ENCODE measurements at places on chromosomes 16 and 17. TPM values are rescaled to one million over a fixed set of nuclear protein-coding genes. Genes with fewer than 3 reads are reported as not detected.

- peak; percentile 77 for DNase-seq
Observed at GRCh38 chr17:44354582-44355561, 8.8 kb downstream of the FAM171A2 start.

DNA sequence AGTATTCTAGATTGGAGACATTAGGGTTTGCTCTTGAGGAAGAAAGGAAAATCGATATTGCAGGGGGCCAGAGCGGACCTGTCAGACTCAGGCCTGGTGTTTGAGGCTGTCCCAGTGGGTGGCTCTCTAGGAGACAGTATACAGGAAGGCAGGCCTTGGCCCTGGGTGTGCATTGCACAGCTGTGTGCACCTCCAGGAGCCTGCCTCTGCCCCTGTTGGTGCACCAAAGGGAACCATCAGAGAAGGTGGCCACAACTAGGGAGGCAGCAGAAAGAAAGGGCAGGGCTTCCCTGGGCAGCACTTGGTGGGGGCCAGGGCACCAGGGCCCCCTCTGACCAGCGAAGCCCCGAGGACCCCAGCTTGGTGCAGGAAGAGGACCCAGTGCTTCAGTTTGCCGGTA lies 188.0 kb downstream of the NTN1 start:
- no peak for DNase-seq

- DNase-seq = no peak
Observed at GRCh38 chr16:5349670-5350517, 252.3 kb upstream of the EEF2KMT start.

DNA sequence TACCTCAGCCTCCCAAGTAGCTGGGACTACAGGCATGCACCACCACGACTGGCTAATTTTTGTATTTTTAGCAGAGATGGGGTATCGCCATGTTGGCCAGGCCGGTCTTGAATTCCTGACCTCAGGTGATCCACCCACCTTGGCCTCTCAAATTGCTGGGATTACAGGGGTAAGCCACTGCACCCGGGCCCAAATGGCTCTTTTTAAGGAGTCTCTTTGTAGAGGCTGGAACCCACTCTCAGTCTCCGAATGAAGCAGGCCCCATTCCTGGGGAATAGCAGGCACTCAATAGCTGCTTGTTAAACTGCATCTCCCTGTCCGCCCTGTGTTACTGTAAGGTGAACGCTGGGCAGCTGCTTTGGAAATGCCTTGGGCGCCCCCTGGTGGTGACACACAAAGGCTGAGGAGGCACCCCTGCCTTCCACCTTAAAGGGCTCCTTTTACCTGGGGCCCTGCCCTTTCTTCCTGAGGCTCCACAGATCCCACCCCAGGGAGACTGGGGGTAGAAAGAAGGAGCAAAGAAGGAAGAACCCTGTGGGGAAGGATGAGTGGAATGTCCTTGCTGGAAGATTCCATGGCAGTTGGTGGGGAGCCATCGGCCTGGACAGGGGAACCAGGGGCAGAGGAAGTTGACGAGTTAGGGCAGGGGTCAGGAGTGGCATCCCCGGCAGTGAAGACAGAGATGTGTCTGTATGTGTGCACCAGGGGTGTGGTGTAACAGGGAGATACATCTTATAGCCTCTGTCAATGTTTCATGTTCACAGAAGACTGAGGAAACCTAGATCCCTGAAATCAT lies 6.1 kb upstream of the SP2 start:
- peak; percentile 87 for DNase-seq

DNA sequence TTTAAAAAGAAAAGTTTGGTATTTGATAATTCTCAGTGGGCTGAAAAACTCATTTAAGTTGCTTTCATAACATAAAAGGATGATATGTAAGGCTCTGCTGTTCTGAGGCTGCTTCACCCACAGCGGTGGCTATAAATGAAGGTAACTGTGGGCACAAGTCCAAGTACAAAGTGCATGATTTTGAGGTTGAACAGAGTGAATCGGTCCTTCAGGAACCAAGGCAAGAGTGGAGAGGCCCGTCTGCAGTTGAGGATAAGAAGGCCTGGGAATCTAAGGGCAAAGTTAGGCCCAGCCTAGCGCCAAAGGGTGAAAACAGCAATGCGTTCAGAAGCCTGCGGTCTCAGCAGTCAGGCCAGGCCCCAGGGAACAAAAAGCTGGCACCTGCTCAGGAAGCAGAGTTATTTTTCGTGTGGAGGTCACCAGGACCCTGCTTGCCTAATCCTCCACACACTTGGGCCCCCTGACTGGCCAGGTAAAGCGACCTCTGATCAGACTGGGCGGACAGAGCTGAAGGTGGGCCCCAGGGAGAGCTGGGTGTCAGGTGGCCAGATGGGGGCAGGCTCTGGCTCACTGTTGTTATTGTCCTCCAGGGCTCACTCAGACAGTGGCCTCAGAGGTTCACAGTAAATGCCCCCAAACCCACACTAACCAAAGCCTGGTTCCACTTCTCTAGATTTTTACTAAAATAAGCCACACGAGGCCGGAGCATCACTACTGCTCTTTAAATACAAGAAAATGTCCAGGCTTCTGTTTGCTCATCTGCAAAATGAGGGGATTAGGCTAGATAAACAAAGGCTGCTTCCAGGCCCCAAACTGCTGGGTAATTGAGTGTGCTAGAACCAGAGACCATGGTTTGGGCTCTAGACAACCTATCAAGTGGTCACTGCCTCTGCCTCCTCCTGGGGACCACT lies 46.5 kb downstream of the TEX2 start:
- peak; percentile 60 for DNase-seq

- no peak for DNase-seq
Observed at GRCh38 chr16:11058832-11059231, 114.5 kb downstream of the CLEC16A start.

- DNase-seq = no peak
Observed at GRCh38 chr16:20320178-20320577, 7.1 kb downstream of the GP2 start.

- no peak for DNase-seq
Observed at GRCh38 chr16:72853575-72854266, 194.2 kb downstream of the ZFHX3 start.

DNA sequence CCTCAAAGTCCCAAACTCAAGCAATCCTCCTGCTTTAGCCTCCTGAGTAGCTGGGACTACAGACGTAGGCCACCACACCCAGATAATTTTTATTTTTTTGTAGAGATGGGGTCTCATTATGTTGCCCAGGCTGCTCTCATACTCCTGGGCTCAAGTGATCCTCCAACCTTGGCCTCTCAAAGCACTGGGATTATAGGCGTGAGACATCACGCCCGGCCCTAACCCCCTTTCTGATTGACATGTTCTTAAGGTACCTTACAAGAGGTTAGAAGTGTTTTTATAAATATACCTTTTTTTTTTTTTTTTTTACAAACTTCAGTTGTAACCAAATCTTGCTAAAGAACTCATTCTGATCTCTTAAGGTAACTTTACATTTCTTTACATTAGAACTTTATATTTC lies 64.8 kb downstream of the GNA13 start:
- no peak for DNase-seq

DNA sequence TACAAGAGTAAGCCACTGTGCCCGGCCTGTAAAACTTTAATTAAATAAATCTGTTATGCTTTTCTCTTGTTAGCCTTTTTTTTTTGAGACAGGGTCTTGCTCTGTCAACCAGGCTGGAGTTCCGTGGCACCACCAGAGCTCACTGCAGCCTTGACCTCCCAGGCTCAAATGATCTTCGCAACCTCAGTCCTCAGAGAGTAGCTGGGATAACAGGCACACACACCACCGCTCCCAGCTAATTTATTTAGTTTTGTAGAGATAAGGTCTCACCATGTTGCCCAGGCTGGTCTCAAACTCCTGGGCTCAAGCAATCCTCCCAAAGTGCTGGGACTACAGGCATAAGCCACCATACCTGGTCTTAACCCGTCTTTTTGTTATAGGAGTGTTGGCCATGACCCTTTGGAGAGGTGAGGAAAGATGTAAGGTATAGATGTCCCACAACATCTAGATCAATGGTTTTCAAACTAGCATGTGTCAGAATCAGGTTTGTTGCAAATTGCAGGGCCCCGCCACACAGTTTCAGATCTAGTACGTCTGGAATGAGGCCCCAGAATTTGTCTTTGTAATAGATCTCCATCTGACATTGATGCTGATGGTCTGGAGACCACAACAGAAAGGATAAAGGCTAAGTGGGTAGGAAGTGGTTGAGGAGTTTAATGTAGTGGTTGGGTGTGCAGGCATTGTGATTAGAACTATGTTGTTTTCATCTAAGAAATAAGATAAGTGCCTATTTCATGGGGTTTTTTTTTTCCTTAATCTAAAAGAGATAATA lies 4.3 kb upstream of the GGA2 start:
- no peak for DNase-seq

- DNase-seq = no peak
Observed at GRCh38 chr17:56165072-56165641, 11.9 kb downstream of the ANKFN1 start.

DNA sequence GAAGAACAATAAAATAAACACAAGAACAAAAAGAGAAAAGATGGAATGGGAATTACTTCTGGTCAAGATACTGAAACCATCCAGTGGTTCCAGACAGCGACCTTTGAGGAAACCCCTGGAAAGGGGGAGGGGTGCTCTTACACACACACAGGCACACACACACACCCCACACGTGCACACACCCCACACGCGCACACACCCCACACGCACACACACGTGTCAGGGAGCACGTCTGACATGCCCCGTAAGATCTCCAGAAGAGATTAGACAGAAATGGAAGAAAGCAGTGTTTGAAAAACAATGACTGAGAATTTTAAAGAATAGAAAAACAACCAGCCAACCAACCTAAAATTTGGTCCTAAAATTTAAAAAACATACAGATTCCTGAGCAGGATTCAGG lies 45.3 kb upstream of the FASN start:
- DNase-seq = no peak

CTRB1 gene
- not detected for polyA plus RNA-seq

TBC1D28 gene
- not detected for polyA plus RNA-seq

COQ7 gene
- 8.6 TPM for polyA plus RNA-seq

CBFA2T3 gene
- 40.8 TPM for polyA plus RNA-seq

RNU2-1 gene
- not detected for polyA plus RNA-seq

RGS11 gene
- 0.12 TPM for polyA plus RNA-seq
